Endodermal cell (in vitro differentiated cells): ENCODE measurements at places on chromosomes 4 and X.

- no peak for DNase-seq
Measured at GRCh38 chrX:4435905-4436304, 722.5 kb upstream of the PRKX start.

DNA sequence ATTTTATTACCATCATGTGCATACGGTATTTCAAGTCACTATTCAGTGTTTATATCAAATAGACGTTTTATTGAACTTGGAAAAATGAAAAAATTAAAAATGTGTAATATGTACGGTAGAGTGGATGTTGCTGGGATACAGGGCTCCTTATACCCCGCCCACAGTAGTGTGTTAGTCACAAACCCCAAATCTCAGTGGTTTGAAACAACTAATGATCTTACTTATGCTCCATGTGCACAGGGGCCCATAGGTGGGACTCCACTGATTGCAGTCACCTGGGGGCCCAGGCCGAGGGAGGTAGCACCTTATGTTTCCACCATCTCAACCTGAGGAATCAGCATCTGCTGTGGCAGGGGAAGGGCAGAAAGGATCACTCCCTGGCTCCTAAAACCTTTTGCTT lies 18.1 kb downstream of the LSM6 start:
- DNase-seq, result no peak

DNA sequence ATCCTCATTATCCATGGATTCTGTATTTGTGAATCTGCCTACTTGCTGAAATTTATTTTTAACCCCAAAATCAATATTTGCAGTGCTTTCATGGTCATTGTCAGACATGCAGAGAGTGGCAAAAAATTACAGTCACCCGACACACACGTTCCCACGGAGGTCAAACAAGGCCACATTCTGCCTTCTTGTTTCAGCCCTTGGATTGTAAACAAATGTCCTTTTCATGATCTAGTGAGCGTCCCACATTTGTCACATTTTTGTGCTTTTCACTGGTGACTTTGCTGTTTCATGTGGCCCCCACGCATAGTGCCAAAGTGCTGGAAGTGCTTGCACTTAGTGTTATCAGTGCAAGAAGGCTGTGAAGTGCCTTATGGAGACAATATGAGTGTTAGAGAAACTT lies 45.0 kb downstream of the SOD3 start:
- DNase-seq, result no peak

DNA sequence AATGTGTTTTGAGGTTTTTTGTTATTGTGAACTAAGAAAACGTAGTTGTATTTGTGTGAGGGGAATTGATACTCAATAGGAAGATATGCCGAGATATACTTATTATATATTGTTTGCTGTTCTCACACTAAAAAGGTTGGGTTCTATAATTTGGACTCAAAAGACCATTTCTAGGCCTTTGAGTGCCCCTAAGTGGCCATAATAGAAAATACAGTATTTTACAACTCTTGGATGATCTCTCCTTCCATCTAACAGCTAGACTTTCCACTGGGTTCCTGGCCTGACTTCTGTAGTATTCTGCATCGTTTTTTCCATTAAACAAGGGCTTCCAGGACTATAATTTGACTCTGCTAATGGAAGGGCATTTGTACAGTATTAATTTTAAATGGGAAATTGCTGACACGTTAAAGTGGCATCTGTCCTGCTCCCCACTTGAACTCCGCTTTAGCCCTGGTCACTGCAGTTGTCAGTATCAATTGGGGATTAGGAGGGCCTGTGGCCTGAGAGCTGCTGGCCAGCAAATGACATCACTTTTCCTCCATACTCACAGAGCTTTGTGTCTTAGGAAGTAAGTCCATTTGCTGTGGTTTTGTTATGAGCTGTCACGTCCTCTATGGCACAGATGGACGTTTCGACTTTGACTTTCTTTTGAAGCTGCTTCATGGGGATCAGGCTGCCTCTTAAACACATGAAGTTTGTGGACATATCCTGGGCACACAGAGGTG lies 176.9 kb downstream of the SLIT2 start:
- DNase-seq, result no peak

GRCh38 chrX:104854188-104854587 lies 288.2 kb downstream of the IL1RAPL2 start:
- DNase-seq, result no peak

DNA sequence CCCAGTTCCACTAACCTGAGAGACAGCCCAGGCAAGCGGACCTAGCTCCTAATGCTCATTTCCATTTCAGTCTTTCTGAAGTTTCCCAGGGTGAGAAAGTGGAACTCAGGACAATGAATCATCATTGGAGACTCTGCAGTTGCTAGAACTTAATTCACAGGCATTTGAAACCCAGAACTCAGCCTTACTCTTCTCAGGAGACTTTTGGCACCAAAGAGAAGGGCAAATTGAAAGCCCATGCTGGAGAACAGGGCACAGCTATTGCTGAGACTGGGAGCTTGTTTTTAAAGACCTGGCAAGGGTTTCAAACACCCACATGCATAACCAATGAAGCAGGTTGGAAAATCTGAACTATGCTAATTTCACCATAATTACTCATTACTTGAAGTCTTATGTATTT lies 36.0 kb downstream of the BST1 start:
- DNase-seq, result no peak

GRCh38 chr4:140609548-140610425 lies 41.0 kb upstream of the UCP1 start:
- no peak for DNase-seq

GRCh38 chr4:122212880-122213279 lies 60.7 kb downstream of the BLTP1 start:
- DNase-seq, result no peak

- DNase-seq, result no peak
Measured at GRCh38 chr4:159201168-159201567, 98.3 kb downstream of the RAPGEF2 start.

- DNase-seq, result peak; percentile 93
Measured at GRCh38 chr4:4575284-4576211, 33.7 kb upstream of the STX18 start.

GRCh38 chr4:110046588-110047049 lies 133.9 kb downstream of the EGF start:
- DNase-seq, result no peak
